ENCODE measurements at places on chromosomes 5 and 9.

DNA sequence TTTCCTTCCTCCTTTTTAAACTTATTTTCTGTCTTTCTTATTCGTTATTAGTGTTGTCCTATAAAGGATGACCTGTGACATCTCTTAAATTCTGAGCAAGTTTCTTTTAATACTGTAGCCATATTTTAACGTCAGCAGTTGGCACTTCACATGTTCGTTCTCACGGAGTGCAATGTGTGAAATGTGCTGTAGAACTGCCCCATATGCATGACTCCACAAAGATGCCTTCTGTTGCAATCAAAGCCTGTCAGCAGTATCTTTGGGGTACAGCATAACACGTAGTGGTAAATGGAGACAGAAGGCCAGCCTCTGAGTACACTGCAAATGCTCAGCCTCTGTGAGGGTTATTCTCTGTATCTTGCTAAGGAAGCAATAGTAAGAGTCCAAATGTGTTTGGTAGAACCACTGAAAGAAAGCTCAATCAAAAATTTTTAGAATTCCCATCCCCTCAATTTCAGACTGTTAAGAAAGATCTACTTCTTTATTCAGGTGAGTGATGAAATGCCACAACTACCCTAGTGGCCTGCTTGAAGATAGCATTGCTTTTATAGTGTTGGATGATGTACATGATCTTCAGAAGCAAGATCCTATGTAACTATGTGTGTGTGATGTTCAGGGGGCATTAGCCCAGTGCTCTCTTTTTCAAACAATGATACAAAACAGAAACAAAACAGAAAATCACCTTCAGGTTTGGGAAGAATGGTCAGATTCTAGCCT, 277.7 kb downstream of the TMEM167A start:
- DNase-seq: no peak

DNA sequence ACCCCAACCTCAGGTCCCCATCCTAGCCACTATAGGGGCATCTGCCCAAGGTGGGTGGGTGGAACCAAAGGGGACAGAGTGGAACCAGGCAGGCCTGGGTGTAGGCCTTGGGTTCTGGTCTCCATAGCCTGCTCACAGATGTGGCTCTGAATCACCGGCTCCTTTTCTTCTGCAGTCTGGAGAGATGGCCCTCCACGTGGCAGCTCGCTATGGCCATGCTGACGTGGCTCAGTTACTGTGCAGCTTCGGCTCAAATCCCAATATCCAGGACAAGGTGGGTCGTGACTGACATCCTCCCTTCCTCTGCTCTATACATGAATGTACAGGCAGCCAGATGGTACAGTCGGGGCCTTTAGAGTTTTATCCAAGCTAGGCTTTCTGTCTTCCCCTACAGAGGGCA, 77.3 kb upstream of the CTSL start:
- no peak for DNase-seq

- no peak for DNase-seq
Observed at GRCh38 chr5:37111426-37112382, 137.5 kb downstream of the CPLANE1 start.

GRCh38 chr5:94473936-94474335, 144.5 kb downstream of the KIAA0825 start:
- DNase-seq: no peak

GRCh38 chr5:159928122-159928909, 12.0 kb downstream of the ADRA1B start:
- no peak for DNase-seq

DNA sequence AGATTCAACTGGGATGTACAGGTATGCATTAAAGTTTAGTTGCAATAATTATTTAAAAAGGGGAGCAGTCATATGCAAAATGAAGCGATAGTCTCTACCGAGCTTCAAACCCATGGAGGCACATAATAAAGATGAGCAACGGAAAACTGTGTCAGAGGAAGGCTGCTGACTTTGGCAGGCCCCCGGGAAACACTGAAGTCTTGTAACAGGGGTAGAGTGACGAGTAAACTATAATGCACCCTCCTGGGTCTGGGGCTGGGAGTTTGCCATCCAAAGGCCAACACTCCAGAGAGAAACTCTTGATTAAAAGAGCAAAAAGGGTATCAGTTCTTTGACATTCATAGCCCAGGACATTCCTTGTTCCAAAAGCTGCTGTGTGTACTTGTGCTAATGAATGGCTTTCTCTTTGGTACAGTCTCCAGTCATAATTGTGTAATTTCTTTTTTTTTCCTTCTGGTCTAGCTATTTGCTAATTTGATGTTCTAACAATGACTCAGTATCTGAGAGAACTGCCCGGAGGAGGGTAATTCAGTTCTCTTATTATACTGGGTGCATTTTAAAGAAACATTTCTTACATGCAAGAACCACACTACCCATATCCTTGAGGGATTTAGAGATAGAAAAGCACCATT, 59.2 kb downstream of the TNC start:
- no peak for DNase-seq

DNA sequence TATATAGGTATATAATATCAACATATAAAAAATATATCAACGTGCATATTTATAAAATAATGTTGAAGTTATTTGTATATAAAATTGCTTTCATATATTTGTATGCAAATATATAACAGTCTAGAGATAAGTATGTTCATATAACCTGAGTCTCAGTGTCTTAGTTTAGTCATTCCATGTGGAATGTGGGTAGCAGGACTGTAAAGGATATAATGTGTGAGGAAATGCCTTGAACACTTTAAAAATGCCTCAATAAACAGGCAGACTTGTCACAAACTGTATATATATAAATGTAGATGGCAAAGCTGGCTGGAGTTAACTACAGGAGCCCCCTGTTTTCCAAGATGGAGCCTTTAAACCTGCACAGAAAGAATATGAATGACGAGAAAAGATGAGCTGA, 48.4 kb downstream of the CCDC125 start:
- DNase-seq: no peak

DNA sequence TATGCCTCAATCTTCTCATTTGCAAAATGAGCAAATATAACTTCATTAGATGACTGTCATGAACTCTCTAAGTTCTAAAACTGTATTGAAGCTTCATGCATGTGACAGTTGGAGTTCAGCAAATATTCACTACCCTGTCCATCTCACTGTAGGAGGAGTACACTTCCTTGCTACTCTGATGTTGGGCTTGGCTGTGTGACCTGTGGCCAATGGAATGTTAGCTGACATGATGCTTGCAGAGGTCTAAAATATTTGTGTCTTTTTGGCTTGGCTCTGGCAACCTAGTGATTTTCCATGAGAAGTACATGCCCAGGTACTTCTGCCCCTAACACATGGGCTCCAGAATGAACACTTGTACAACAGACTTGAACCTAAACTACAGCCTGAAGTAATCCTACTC, 203.1 kb upstream of the ANKH start:
- no peak for DNase-seq

DNA sequence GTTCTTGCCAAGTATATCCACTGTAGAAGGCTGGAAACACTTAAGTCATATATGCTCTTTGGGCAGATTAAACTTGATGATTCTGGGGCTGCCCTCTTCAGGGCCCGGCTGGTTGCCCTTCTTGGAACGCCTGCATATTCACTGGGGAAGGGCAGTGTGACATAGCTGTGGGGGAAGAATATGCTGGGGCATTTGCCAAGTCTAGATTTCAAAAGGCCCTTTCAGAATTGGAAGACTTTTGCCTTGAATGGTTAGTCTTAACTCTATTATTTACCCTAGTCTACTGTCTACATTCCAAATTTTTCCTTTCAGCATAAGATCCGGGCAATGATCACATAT, 161.2 kb upstream of the PITX1 start:
- DNase-seq: no peak

DNA sequence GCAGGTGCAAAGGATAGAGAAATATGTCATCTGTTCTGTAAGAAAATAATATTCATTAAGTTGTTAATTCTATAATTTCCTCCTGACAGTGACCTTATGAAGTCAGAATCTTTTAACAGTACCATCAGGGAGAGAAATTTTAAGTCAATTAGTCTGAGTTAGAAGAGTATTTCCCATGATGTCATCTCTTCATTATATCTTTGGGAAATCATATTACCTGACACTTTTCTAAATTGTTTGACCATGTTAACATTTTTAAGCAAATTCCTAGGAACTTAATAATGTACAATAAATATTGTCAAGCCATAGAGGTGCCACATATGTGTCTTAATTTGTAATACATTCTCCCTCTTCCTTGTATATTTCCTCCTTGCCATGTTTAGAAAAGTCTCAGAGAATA, 124.4 kb upstream of the C6 start:
- DNase-seq: no peak

GRCh38 chr5:10118150-10118549, 131.5 kb downstream of the ATPSCKMT start:
- no peak for DNase-seq

GRCh38 chr5:61120534-61120933, 41.7 kb downstream of the SMIM15 start:
- DNase-seq: no peak

GRCh38 chr5:32329395-32329834, 16.7 kb upstream of the MTMR12 start:
- peak; percentile 24 for DNase-seq

Data from stimulated activated CD4-positive, alpha-beta T cell treated with anti-CD3 and anti-CD28 coated beads, TNF-alpha, amount 100 ng/mL, for 1 hour (primary cell).